Placental pericyte (primary cell): ENCODE measurements at places on chromosomes 5 and 9. TPM values are rescaled to one million over a fixed set of nuclear protein-coding genes. Genes with fewer than 3 reads are reported as not detected.

TMEFF1 gene
- total RNA-seq = 0.88 and 1.6 TPM in 2 replicates

SPATA6L gene
- total RNA-seq = 0.22 and 0.43 TPM in 2 replicates

DDX4 gene
- not detected in 2 replicates for total RNA-seq

INSYN2B gene
- 4.6 and 37.8 TPM in 2 replicates for total RNA-seq

ORM2 gene
- total RNA-seq = not detected in 2 replicates

GADD45G gene
- total RNA-seq = 0.14 and 2.0 TPM in 2 replicates

NME5 gene
- total RNA-seq = not detected in 2 replicates

WNK2 gene
- total RNA-seq = not detected in 2 replicates

PCDHA12 gene
- total RNA-seq = under 0.01 and 0.14 TPM in 2 replicates

ZNF366 gene
- not detected in 2 replicates for total RNA-seq

PTGS1 gene
- 4.6 and 39.2 TPM in 2 replicates for total RNA-seq

LCNL1 gene
- 0.14 and 9.8 TPM in 2 replicates for total RNA-seq

LSM11 gene
- 2.0 and 7.4 TPM in 2 replicates for total RNA-seq
